HuH-7 (cell line): ENCODE measurements at places on chromosomes 11 and 22.
A peak's percentile ranks its signal among the peaks of the same experiment; 100 is the strongest.

DNA sequence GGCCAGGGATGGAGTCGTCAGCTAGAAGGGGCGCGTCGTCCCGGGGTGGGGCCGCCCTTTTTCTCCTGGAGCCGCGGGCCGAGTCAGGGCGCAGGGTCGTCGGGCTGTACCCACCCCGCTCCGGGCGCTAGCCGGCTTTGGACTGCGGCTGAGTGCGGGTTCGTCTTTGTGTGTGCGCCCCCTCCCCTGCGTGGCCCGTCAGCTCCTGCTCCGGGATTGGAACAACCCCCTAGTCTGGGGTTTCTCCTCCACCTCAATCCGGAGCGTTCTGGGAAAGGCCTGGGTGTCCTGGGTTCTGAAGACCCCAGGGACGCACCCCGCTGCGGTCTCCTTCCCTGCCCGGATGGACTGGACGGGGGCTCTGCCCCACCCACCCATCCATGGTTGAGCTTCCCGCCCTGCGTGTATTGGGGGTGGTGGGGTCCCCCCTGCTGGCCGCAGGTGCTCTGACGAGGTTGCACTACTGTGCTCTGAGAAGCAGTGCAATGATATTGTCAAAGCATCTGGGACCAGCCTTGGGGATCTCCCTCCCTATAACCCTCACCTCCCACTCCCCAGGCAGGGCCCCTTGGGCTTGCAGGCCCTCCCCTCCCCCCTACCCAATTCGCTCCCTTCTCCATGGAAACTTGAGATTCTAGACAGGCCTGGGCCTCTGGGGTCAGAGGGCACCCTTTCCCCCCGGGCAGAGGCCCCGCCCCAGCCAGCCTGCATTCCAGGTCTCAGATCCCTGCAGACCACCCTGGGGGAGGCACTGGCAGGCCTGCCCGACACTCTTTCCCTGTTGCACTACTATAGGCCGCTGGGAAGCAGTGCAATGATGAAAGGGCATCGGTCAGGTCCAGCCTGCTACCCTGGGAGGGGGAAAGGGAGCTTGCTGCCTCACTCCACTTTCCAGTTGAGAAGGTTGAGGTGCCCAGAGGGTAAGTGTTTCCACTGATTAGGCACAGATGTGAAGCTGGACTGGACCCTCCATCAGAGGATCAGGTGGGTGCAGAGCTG is 10.7 kb downstream of the SDF2L1 start:
- DNase-seq = no peak

DNA sequence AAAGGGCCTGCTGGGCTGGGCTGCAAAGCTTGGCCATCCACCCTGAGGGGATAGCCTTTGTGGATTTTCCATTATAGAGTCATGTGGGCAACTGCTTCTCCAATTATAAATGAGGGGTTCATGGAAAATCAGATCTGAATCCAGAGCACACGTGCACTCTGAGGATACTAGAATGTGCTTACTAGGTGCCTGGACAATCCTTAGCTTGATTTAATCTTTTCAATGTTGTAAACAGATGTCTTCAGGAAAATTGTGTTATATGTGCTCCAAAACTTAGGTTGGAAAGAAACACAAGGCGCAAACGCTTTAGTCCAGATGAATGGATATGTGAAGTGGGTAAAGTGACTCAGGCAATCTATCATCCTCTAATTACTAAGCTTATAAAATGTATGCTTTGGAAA is 92.0 kb downstream of the SLC17A6 start:
- no peak for DNase-seq

DNA sequence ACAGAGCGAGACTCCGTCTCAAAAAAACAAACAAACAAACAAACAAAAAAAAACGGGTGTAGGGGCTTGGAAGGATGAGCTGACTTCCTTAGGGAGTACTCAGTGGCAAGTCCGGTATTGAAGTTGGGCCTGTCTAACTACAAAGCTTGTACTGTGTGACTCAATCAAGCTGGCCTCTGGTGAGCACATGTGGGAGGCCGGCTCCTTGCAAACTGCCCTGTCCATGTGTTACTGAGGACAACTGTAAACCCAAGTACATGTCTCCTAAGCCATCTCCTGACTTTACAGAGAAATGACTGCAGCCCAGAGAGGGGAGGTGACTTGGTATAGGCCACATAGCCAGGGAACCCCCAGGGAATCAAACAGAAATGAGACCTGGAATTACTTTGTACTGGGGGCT is 11.6 kb downstream of the RIBC2 start:
- DNase-seq = no peak

DNA sequence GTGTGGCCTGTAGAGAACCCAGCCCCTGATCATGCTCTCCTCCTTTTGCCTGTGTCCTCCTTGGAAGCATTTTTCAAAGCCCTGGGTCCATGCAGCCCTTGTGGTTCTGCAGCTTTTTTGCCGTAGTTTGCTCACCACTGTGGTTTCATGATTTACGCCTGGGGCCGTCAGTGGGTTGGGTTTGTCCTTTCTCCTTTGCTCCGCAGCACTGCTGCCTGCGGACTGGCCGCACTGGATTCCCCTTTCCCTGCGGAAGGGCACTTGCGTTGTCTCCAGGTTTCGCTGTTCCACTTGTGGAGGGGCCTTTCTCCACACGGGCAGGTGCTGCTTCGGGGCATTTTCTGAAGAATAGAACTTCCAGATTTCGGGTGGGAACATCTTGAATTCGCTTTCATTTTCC is 1260.9 kb downstream of the BRD1 start:
- DNase-seq = no peak

- no peak for DNase-seq
Measured at GRCh38 chr11:134789104-134789503, 377.1 kb upstream of the B3GAT1 start.

GRCh38 chr11:38043060-38043459 is 1445.0 kb upstream of the RAG2 start:
- no peak for DNase-seq

DNA sequence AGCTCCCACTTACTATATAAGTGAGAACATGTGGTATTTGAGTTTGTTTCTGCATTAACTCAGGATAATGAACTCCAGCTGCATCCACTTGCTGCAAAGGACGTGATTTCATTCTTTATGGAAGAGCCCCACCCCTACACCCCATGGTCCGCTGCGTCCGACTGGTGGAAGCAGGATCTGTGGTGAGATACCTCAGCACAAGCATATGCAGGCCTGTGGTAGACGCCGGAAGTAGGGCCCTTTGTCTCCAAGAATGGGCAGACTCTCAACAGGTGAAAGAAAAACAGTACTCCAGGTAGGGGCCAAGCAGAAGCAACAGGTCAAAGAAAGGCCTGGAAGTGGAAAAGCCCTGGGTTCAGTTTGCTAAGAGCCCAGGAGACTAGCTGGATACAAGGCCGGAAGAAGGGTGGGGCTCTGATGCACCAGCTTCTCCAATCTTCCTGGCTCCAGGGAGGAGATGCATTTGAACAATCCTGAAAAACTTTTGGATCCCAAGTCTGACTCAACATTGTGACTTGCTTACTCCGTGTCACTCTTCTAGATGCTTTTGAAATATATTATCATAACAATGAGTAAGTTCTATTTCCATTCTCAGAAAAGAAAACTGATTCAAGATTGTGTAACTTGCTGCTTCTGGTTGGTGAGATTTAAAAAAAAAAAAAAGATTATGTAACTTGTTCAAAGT is 30.4 kb downstream of the NEAT1 start:
- DNase-seq = no peak

- peak; percentile 69 for DNase-seq
Measured at GRCh38 chr22:24230911-24231656, 13.8 kb downstream of the GGT5 start.

DNA sequence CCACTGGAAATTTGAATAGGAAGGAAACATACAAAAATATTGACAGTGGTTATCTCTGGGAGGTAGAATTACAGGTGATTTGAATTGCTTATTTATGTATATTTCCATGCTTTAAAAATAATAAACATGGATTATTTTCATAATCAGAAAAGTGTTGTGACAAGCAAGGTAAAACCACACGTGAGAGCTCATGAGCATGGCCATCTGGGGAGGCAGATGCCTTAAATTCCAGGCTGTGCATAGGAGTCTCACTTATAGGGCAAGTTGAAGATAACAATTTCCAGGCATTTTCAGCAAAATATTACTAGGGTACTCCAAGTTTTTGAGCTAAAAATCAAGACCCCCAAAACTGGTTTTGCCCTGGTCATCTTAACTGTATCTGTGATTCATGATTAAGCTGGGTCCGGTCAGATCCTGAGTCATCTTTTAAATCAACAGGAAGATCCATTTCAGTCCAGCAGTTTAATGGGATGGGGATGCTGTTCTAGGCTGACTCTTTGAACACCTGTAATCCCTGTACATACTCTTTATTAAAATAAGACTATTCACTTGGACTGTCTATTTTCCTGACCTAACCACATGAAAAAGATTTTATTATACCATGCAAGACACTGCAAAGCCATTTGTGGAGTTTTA is 115.8 kb upstream of the NARS2 start:
- DNase-seq = no peak
